ENCODE measurements at places on chromosomes 2 and 18. TPM values are rescaled to one million over a fixed set of nuclear protein-coding genes. Genes with fewer than 3 reads are reported as not detected.

The TTN gene
- 2.1 TPM for total RNA-seq

The PTMA gene
- total RNA-seq = 1,300 TPM

The CHRNG gene
- total RNA-seq = not detected

The CGREF1 gene
- total RNA-seq = 0.75 TPM

The RBM44 gene
- 0.93 TPM for total RNA-seq

The NDUFB3 gene
- 133 TPM for total RNA-seq

DNA sequence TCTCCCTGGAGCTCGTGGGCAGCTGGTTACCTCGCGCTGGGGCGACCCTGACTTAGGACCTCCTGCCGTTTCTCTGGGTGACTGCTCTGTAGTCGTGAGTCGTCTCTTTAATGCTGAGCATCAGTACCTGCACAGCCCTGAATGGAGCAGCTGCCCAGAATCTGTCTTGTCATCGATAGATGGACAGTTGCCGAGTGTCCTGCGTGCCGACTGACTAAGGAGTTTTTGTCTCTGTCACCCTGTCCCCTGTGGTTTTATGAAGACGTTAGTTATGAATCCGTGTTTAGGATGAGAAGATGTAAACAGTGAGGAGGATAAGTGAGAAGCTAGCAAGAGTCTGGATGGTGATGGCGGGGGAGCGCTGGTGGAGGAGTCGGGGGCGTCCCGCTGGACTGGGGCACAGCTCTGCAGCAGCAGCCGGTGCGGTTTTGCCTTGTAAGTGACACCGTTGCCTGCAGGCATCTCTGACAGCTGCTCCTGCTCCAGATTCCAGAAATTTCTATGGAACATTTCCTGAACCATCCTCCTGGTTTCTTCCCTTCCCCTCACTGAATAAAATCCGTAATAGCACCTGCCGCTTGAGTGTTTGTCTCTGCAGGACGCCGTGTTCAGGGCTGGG, 13.3 kb downstream of the AGAP1 start:
- no peak overlapping the region for H3K4me3 ChIP-seq
- peaks cover 11% of the 10 kb centered on the region for H3K27me3 ChIP-seq
- H3K4me1 ChIP-seq = peaks cover 5% of the 10 kb centered on the region
- H3K36me3 ChIP-seq = no peaks in the 10 kb centered on the region
- H3K27ac ChIP-seq = no peak overlapping the region
- no peak for DNase-seq

DNA sequence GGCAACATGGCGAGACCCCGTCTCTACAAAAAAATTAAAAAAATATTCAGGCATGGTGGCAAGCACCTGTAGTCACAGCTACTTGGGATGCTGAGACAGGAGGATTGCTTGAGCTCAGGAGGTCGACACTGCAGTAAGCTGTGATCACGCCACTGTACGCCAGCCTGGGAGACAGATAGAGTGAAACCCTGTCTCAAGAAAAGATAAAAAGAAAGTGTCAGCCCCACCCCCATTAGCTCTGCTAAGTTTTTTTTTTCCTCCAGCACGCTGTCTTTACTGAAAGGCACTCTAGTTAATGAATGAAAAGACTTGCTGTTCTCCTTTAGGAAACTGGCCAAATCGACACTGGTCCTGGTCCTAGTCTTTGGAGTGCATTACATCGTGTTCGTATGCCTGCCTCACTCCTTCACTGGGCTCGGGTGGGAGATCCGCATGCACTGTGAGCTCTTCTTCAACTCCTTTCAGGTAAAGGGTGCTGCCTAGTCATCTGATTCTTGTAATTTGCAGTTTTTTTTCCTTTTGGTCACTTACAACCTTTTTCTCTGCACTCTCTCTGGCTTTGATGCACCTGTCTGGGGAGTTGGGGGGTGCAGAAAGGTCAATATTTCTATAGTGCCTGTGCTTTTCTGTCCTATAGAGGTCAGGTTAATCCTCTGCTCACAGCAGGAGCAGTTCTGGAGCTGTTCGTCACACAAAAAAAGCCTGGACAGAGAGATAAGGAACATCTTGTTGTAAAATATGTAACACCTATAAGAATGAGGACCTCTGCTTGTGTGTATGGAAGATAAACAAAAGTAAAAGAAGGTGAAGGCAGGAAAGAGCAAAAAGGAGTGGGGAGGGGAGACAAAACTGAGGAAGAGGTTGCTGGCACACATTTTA, 82.3 kb downstream of the PTH2R start:
- DNase-seq = no peak
- H3K27ac ChIP-seq = no peak overlapping the region
- H3K4me3 ChIP-seq = no peak overlapping the region
- H3K27me3 ChIP-seq = peaks cover 2% of the 10 kb centered on the region
- H3K4me1 ChIP-seq = no peaks in the 10 kb centered on the region

DNA sequence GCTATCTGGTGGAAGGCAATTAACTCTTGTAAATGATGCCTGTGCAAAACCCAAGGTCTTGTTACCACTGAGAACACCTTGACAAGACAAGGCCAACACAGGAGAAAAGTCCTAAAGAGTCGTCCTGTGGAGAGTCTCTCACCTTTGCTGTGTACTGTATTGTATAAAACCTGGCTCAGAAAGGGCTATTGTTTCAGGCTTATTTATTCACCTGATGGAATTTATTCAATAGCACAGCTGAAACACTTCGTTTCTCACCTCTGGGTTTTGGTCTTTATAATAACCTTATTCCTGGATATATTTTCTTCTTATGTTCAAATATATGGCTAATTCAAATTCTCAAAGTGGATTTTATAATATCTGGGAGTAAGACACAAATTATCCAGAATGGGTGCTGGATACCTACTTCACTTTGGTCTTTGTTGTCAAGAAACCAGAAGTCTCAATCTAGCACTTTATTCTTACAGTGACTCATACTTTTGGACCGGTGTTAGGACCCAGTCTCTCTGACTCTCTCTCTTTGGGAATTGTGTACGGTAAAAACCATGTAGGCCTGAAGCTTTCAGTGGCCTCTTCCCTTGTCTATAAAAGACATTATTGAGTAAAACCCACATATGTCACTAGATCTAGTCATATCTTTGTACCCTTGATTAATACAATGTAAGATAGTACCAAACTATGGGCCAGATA, 16.1 kb upstream of the STAT4 start:
- no peak for DNase-seq
- H3K4me3 ChIP-seq = no peak overlapping the region
- H3K4me1 ChIP-seq = peaks cover 17% of the 10 kb centered on the region
- H3K36me3 ChIP-seq = no peaks in the 10 kb centered on the region
- H3K27me3 ChIP-seq = peaks cover 8% of the 10 kb centered on the region

DNA sequence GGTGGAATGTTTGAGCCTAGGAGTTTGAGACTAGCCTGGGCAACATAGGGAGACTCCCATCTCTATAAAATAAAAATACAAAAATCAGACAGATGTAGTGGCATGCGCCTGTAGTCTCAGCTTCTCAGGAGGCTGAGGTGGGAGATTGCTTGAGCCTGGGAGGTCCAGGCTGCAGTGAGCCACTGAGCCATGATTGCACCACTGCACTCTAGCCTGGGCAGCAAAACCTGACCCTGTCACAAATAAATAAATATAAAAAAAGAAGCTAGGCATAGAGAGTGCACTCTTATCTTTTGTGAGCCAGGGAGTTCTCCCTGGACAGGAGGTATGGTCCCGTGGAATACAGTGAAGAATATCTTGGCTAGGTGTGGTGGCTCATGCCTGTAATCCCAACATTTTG, 11.0 kb upstream of the KYNU start:
- no peaks in the 10 kb centered on the region for H3K36me3 ChIP-seq
- peaks cover 3% of the 10 kb centered on the region for H3K27me3 ChIP-seq
- H3K27ac ChIP-seq = no peak overlapping the region
- no peak overlapping the region for H3K4me3 ChIP-seq

GRCh38 chr2:99787769-99788382, 298.1 kb upstream of the REV1 start:
- DNase-seq = no peak
- no peak overlapping the region for H3K27ac ChIP-seq
- no peaks in the 10 kb centered on the region for H3K27me3 ChIP-seq
- no peak overlapping the region for H3K4me3 ChIP-seq
- H3K4me1 ChIP-seq = no peaks in the 10 kb centered on the region
- H3K36me3 ChIP-seq = no peaks in the 10 kb centered on the region

GRCh38 chr2:26491563-26492167, 13.7 kb upstream of the OTOF start:
- no peak overlapping the region for H3K27ac ChIP-seq
- H3K27me3 ChIP-seq = no peaks in the 10 kb centered on the region
- no peak for DNase-seq
- H3K4me1 ChIP-seq = peaks cover 23% of the 10 kb centered on the region
- H3K36me3 ChIP-seq = no peaks in the 10 kb centered on the region

GRCh38 chr2:239765911-239766310, 259.2 kb downstream of the NDUFA10 start:
- H3K36me3 ChIP-seq = no peaks in the 10 kb centered on the region
- H3K27me3 ChIP-seq = no peaks in the 10 kb centered on the region
- H3K27ac ChIP-seq = no peak overlapping the region

- no peaks in the 10 kb centered on the region for H3K4me1 ChIP-seq
- no peaks in the 10 kb centered on the region for H3K36me3 ChIP-seq
- H3K4me3 ChIP-seq = no peak overlapping the region
- no peak for DNase-seq
- no peak overlapping the region for H3K27ac ChIP-seq
- no peaks in the 10 kb centered on the region for H3K27me3 ChIP-seq
Observed at GRCh38 chr2:138476940-138477339, 24.6 kb upstream of the SPOPL start.

GRCh38 chr2:69589973-69590652, 53.4 kb downstream of the AAK1 start:
- no peak overlapping the region for H3K4me3 ChIP-seq
- peaks cover 11% of the 10 kb centered on the region for H3K36me3 ChIP-seq
- DNase-seq = no peak
- H3K27ac ChIP-seq = no peak overlapping the region

GRCh38 chr2:11933854-11934253, 187.4 kb downstream of the LPIN1 start:
- peaks cover 5% of the 10 kb centered on the region for H3K4me1 ChIP-seq
- no peak overlapping the region for H3K27ac ChIP-seq
- H3K27me3 ChIP-seq = no peaks in the 10 kb centered on the region
- DNase-seq = no peak
- H3K36me3 ChIP-seq = no peaks in the 10 kb centered on the region

GRCh38 chr18:41390309-41390708, 564.7 kb upstream of the PIK3C3 start:
- no peaks in the 10 kb centered on the region for H3K4me1 ChIP-seq
- no peak overlapping the region for H3K27ac ChIP-seq
- H3K4me3 ChIP-seq = no peak overlapping the region
- H3K36me3 ChIP-seq = no peaks in the 10 kb centered on the region
- DNase-seq = no peak
- no peaks in the 10 kb centered on the region for H3K27me3 ChIP-seq

DNA sequence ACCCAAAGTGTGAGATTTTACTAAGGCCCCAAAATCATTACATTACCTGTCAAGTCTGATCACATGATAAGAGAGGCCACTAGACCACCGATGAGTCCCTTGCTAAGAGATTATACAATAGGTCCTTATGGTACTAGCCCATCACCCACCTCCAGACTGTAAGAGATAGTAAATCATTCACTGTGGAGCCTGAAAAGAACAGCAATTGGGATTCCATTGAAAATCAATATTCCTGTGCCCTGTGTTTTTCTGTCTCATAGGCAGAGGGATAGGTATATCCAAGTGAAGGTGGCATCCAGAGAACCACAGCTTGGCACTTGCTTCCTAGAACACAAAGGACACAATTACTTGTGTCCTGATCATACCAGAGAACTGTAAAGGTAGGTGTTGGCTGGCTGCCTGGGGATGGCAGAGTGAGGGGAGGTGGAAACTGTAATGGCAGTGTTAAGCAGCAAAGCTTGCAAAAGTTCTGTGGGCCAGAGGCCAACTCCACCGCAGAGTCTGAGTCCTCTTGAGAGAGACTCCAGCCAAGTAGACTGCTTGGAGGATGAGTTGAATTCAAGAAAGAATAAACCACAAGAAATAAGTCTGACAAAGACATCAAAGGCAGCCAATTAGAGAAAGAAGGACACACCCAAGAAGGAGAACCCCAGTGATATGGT, 102.0 kb upstream of the PIEZO2 start:
- H3K4me3 ChIP-seq = no peak overlapping the region
- no peaks in the 10 kb centered on the region for H3K36me3 ChIP-seq
- H3K4me1 ChIP-seq = no peaks in the 10 kb centered on the region
- no peak for DNase-seq

DNA sequence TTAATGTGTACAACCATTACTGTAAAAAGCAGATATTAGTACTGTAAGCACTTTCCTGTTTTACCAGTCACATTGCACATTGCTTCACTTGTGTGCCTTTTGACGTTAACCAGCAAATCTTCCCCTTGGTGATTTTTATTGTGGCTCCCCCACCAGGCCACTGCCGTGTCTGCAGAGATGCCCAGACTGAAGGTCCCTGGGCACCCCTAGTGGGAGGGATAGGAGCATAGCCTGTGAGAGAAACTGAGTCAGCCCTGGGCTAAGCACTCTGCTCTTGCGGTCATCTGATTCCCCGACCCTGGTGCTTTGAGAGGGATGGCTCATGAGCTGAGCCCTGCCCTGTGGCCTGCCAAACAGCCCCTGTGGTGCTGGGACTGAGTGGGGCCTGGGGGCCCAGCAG, 73.4 kb downstream of the INPP4A start:
- peak; percentile 60 for DNase-seq
- peaks cover 46% of the 10 kb centered on the region for H3K4me1 ChIP-seq
- H3K27me3 ChIP-seq = no peaks in the 10 kb centered on the region
- peaks cover 28% of the 10 kb centered on the region for H3K36me3 ChIP-seq
- H3K4me3 ChIP-seq = no peak overlapping the region
- H3K27ac ChIP-seq = no peak overlapping the region

- H3K36me3 ChIP-seq = no peaks in the 10 kb centered on the region
- DNase-seq = no peak
- H3K27me3 ChIP-seq = peaks cover 10% of the 10 kb centered on the region
- no peak overlapping the region for H3K4me3 ChIP-seq
Observed at GRCh38 chr18:53911200-53911599, 313.3 kb downstream of the MBD2 start.

DNA sequence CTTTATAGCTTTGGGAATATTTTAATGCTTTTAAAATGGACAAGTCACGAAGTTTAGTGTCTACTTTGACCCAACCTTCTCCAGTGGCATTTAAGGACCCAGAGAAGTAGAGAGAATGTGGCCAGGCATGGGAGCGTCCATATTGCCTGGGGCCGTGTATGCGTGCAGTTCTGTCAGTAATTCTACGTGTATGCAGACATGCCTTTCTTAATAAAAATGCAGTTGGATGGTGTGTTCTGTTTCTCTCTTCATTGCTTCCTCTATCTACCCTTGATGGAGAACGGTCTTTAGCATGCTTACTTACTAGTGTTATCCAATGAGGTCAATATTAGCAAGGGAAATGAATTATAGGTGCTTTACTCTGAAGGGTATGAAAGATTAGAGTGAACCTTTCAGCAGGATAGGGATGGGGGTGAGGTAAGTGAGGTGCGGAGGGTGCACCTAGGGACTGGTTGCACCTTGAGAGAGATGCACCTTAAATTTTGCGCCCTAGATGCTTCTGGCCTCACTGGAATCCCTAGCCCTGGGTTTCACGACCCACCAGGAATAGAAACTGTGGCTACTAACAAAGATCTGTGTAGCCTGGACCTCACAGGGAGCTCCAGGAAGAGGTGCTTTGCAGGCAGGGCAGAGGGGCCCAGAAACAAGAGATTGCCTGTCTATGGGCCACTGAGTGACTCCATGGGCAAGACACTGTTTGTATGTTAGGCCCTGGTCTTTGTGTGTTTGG, 194.3 kb downstream of the MYCN start:
- no peaks in the 10 kb centered on the region for H3K27me3 ChIP-seq
- H3K4me3 ChIP-seq = no peak overlapping the region
- no peaks in the 10 kb centered on the region for H3K4me1 ChIP-seq
- no peak overlapping the region for H3K27ac ChIP-seq
- DNase-seq = no peak

Measured in activated CD4-positive, alpha-beta memory T cell treated with anti-CD3 and anti-CD28 coated beads, Interleukin-2, amount 10 ng/mL, durations not matched to agents 7 days and 5 days (primary cell).